Neural progenitor cell (in vitro differentiated cells): ENCODE measurements at places on chromosomes 2 and 18. TPM values are rescaled to one million over a fixed set of nuclear protein-coding genes. Genes with fewer than 3 reads are reported as not detected.
A peak's percentile ranks its signal among the peaks of the same experiment; 100 is the strongest.

GRCh38 chr18:35716169-35716831, 134.8 kb downstream of the GALNT1 start:
- DNase-seq = no peak

DNA sequence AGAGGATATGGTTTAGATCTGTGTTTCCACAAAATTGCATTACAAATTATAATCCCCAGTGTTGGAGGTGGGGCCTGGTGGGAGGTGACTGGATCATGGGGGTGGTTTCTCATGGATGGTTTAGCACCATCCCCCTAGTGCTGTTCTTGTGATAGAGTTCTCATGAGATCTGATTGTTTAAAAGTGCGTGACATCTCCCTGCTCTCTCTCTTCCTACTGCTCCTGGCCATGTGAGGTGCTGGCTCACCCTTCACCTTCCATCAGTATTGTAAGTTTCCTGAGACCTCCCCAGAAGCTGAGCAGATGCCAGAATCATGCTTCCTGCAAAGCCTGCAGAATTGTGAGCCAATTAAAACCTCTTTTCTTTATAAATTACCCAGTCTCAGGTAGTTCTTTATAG, 33.1 kb downstream of the LHCGR start:
- DNase-seq = no peak

- peak; percentile 39 for DNase-seq
Observed at GRCh38 chr2:154402213-154402612, 296.3 kb upstream of the KCNJ3 start.

DNA sequence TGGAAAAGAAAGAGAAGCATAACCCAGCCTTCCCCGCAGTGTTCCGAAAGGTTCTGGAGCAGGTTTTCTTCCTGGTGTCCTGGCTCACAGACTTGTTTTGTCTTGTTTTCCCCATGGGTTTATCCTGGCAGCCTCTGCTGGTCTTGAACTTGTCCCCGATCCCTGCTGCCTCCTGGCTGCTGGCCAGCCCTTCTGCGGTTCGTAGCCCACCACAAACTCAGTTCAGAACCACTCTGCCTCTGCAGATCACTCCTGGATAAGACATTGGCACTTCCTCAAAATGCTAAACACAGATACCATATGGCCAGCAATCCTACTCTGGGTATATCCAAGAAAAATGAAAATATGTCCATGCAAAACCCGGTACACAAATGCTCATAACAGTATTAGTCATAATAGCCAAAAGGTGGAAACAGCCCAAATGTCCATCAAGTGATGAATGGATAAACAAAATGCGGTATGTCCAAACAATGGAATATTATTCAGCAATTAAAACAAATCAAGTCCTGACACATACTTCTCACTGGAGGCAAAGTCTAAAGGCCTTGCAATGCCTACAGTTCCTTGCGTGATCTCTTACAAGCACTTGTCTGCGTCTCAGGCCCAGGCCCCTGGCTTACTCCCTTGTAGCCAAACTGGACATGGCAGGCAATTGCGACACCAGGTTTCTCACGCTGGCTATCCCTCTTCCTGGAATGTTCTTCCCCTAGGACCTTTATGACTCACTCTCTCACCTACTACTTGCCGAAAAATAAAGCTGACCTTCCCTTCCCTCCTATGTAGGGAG, 28.0 kb upstream of the ARHGEF4 start:
- DNase-seq = no peak

GRCh38 chr2:143881246-143881645, 638.7 kb downstream of the ZEB2 start:
- no peak for DNase-seq

DNA sequence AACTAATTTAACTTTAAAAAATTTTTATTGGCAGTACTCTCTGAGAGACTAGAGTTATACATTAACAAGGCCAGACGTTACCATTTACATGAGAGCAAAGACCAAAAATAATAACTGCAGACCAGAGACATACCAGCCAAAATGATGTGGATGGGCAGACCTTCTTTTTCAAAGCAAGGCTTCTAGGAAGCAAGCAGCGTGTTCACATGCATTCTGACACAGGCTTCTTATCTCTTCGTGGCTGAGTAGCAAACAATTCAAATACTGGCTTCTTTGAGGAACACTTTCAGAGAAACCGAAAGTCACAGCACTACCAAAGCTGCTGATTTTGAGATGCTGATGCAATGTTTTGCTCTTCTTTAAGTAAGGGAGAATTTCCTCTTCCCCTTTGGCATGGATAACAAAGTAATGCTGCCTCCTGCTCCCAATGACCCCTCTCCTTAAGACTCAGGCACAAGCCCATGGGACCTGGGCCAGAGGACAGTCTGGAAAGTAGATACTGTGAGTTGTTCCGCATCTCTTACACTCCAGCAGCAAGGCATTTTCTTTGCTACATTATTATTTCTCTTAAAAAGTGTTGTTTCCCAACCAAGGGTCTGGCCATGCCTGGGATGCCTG, 181.9 kb downstream of the MREG start:
- no peak for DNase-seq

DNA sequence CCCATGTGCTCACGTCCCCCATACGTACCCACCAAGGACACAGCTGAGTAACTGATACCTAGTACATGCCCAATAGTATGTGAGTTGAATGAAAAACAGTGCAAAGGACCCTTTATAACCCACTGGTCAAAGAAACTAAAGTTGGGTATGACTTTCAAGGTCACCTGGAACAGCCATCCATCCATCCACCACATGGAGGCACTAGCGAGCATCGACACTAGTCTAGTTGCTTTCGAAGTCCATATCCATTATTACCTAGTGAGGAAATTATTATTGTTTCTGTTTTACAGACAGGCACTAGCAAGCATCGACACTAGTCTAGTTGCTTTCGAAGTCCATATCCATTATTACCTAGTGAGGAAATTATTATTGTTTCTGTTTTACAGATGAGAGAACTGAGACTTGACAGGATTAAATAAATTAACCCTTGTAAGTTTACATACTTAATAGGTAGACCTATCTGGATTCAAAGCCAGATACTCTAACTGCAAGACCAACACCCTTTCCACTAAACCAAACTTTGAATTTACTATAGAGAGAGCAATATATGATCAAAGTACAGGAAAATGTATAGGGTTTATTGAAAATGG, 233.7 kb downstream of the METTL4 start:
- peak; percentile 51 for DNase-seq

DNA sequence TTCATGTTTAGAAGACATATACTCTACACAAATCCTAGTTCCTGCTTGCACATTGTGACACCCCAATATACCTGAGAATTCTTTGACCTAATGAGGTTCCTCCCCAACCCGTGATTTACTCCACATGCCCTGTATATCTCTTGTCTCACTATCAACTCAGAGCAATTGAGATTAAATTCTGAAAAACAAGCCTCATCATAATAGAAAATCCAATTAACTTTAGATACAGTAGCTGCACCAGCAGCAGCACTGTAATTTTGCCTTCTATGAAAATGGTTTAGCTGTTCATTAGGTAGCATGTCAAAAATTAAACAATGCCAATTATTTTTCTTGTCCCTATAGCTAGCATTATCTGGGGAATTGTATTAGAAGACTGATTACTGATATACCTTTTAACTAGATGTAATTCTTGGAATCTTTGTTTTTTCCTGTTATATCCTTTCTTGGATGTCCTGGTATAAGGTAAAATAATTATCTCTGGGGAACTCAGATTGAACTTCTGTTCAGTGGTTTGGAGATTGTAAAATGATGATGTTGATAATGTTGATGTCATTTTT, 218.9 kb upstream of the TANK start:
- DNase-seq = no peak

DNA sequence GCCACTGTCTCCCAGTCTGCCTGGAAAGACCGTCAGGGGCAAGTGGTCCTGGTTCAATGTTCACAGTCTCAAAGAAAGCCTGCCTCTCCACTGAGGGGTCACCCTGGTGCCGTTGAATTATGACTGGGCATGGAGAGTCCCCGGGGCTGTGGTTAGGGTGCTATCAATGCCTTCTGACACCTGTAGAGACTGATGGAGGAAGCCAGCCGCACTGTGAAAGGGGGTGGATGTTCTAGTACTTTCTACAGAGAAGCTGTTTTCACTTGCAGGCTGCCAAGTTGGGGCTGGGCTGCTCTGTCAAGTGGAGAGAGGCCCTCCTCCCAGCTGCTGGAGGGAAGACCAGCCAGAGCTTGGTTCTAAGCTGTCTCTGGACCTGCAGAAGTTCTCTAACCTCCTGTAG, 80.5 kb downstream of the BCL2L11 start:
- no peak for DNase-seq

GRCh38 chr18:13437796-13438506, 219.4 kb downstream of the LDLRAD4 start:
- DNase-seq = no peak

GRCh38 chr2:393711-394696, 106.1 kb upstream of the ALKAL2 start:
- DNase-seq = no peak

GRCh38 chr2:74577448-74577847, 22.9 kb downstream of the DOK1 start:
- no peak for DNase-seq

GRCh38 chr2:215557701-215558100, 121.8 kb upstream of the FN1 start:
- DNase-seq = no peak

- no peak for DNase-seq
Observed at GRCh38 chr18:10265560-10266333, 188.7 kb upstream of the APCDD1 start.

- DNase-seq = peak; percentile 56
Observed at GRCh38 chr2:191758518-191759507, 80.9 kb downstream of the NABP1 start.

GRCh38 chr2:9405636-9406035, 17.7 kb downstream of the ITGB1BP1 start:
- DNase-seq = no peak

DNA sequence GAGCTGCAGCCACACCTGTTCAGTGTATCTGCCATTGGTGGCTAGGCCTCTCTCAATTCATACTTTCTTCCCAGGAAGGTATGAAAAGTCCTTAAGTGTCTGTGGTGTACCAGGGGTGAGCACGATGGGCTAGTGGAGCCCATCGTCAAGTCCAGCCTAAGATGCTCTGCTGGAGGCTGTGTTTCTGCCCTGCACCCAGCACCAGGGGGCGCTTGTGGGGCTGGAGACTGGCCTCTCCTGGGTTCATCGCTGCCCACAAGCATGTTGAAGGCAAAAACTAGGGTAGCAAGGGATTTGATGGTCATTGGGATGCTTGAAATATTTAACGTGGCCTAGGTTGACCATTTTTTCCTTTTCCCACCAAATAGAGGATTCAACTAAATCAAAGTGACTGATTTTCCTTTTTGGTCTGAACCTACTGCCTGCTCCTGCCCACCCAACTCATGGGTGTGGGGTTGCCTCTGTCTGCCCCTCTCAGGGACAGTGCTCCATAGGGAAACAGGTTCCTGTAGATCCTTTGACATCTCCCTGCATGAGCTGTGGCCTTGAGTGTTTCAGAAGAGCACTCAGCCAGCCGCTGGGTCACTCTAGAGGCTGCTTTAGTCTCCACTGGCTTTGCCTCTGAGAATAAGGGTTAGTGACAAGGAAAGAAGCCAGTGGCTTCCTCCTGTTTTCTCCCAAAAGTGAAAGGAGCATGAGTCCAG, 59.0 kb downstream of the TPGS2 start:
- DNase-seq = peak; percentile 62

- no peak for DNase-seq
Observed at GRCh38 chr2:100245681-100246080, 76.6 kb downstream of the LONRF2 start.

- DNase-seq = no peak
Observed at GRCh38 chr2:236001166-236001828, 166.9 kb downstream of the GBX2 start.

GRCh38 chr2:38438133-38438882, 61.2 kb upstream of the ATL2 start:
- no peak for DNase-seq

GRCh38 chr2:120452945-120453634, 107.2 kb downstream of the INHBB start:
- no peak for DNase-seq

DNA sequence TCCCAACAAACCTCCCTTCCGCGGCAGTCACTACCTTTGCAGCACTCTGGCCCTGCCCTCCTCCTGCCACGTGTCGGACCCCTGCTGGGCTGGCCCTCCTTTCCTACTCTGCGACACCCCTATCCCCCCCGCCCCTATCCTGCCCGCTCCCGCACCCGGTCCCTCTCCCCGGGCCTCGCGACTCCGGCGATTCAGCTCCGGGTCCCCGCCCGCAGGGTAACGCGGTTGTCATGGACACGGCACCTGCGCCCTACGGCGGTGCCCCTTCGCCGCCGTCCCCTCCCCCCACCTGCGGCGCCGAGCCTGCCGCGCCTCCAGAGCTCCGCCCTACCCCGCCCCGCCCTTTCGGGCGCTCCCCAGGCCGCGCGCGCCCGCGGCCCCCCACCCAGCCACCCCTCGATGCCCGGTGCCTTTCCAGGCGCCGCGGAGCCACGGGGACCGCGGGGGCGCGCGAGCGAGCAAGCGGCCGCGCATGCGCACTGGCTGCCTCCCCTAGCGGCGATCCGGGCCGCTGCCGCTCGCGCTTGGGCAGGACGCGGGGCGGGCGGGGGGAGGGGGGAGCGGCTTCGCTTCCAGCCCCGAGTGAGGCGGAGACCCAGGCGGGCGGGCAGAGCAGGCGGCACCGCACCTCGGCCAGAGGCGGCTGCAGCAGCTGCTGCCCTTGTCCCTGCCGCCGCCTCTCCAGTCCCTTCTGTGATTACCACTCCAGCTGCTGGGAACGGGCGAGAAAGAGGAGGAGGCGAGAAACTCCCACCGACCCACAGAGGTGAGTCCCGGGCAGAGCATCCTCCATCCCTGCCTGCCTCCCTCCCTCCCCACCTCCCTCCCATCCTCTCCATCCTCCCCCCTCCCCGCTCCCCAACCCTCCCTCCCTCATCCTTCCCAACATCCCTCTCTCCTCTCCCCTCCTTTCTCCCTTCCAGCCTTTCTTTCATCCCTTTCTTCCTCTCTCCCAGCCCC, at the start of gene CTNNA2:
Gene CTNNA2, plus strand, starts transcription at position 610 of the 960 bp plus-strand sequence.
- DNase-seq = peak; percentile 98

The CYS1 gene
- 0.56 TPM in 1 of 2 replicates, not detected in the other for total RNA-seq

The PSMA8 gene
- not detected in 2 replicates for total RNA-seq

The SETBP1 gene
- total RNA-seq = 12.0 and 14.4 TPM in 2 replicates

The SULT1C4 gene
- total RNA-seq = 9.0 and 11.3 TPM in 2 replicates

The SERPINB11 gene
- not detected in 2 replicates for total RNA-seq

The KCTD1 gene
- total RNA-seq = 14.7 and 17.1 TPM in 2 replicates

The GREB1 gene
- total RNA-seq = 30.8 and 33.2 TPM in 2 replicates

The ST8SIA5 gene
- 0.03 and 0.04 TPM in 2 replicates for total RNA-seq

The TDRD15 gene
- not detected in 2 replicates for total RNA-seq

The POTEE gene
- total RNA-seq = 4.8 and 6.5 TPM in 2 replicates

The SLC14A1 gene
- not detected in 2 replicates for total RNA-seq

The PSTPIP2 gene
- 4.3 and 6.2 TPM in 2 replicates for total RNA-seq

The FKBP7 gene
- 28.1 and 47.0 TPM in 2 replicates for total RNA-seq

The SNTG2 gene
- 1.1 and 5.5 TPM in 2 replicates for total RNA-seq

The UGT1A7 gene
- not detected in 2 replicates for total RNA-seq

The ZNF892 gene
- total RNA-seq = 15.4 and 20.6 TPM in 2 replicates

The CHRND gene
- 0.19 TPM in 1 of 2 replicates, not detected in the other for total RNA-seq

The POTEC gene
- 0.06 TPM in 1 of 2 replicates, not detected in the other for total RNA-seq
